Kidney epithelial cell (primary cell): ENCODE measurements at places on chromosomes 3 and 15.

DNA sequence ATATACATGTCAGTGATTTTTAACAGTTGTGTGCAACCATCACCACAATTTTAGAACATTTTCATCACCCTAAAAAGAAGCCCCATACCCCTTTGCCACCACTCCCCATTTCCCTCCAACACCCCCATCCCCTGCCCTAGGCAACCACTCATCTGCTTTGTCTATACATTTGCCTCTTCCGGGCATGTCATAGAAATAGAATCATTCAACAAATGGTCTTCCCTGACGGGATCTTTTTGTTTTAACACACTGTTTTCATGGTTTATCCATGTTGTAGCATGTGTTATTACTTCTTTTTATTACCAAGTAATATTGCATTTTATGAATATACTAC lies 4.0 kb downstream of the VILL start:
- no peak for DNase-seq

GRCh38 chr3:42511736-42512135 lies 9.3 kb downstream of the VIPR1 start:
- no peak for DNase-seq

DNA sequence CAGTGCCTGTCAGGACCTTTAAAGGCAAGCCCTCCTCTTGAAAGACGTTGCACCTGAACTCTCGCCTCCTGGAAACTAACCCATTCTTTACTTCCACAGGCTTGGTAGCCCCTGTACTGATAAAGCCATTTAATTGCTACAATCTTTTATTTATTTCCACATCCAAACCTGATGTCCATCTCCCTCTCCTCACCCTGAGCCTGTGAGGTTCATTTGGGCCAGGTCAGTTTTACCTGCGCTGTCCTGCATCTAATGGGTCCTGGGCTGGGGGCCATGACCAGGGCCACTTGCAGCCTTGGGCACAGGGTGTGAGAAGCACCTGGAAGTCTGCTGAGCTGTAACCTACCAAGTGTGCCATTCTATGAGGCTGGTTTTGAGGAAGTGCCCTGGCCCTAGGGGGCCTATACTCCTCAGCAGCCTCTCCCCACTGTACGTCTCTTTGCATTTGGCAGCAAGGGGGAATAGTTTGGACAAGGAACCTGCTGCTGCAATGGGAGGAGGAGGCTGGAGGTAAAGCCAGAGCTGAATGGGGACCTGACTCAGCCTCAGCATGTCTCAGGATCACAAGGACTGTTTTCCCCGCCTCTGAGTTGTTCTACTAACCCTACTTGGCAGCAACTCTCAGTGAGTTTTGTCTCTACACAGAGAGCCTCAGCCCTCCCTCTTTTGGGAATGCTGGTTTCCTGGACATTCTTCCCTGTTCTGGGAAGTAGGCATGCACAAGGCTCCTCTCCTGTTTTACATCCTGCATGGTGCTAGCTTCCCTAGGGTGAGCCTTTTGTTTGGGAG lies 53.8 kb downstream of the WDR76 start:
- no peak for DNase-seq

GRCh38 chr3:183449391-183449790 lies 21.0 kb upstream of the MCF2L2 start:
- DNase-seq, result no peak

- DNase-seq, result no peak
Observed at GRCh38 chr3:181250714-181251113, 261.2 kb upstream of the DNAJC19 start.

DNA sequence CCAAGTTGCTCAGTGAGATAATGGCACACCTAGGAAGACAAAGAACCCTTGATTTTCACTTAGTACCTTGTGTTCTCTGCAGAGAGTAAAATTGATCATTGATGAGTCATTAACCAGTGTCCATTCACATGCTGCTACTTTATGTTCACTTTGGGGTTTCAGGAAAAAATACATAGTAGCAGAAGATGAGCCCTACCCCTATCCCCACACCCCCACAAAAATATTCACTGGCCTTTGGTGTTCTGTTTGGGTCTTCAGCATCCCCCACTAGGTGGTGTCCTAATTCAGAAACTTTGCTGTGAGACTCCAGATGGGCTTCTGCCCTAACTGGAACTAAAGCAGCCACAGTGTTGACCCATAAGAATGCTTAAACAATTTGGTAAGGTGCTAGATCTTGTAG lies 178.8 kb downstream of the KLHL25 start:
- DNase-seq, result no peak

- DNase-seq, result no peak
Observed at GRCh38 chr3:4850928-4851265, 128.3 kb upstream of the BHLHE40 start.

DNA sequence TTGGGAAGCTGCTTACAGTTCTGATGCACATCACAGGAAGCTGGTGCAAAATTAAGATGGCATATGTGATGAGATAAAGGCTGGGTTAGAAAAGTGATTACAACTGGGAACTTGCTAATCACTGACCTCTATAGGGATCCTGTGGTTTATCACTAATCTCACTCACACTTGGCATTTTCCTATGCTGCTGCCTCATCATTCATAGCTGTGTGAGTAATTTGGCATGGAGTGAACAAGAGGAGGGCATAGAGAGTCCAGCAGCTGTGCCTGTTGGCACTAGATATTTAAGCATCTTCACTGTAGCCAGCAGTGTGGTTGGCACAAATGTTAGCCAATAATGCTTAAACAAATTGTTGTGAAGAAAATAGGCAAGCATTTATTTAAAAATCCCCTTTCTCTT lies 217.7 kb upstream of the CGNL1 start:
- peak; percentile 9 for DNase-seq

DNA sequence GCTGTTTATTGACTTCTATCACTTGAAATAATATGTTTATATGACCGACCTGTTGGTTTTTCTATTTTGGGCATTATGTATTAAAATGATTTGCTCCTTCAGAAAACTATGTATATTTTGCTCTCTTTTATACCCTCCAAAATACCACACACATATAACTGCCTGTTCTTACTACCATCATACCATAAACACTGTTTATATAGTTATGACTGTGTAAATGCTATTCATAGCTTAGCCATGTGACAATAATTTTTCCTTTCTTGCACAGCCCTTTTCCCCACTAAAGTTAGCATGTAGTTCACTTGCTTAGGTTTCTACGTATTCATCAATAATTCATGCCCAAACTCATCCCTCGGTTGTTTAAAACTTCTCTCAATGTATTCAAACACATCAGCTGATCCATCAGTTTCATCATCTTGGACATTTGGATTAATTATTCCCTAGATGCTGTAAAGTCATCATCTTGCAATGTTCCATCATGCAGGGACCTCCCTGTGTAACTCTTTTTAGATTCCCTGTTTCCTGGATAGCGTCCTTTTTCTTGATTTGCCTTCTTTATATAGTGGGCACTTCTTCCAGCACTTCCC lies 8.2 kb upstream of the RYK start:
- no peak for DNase-seq

DNA sequence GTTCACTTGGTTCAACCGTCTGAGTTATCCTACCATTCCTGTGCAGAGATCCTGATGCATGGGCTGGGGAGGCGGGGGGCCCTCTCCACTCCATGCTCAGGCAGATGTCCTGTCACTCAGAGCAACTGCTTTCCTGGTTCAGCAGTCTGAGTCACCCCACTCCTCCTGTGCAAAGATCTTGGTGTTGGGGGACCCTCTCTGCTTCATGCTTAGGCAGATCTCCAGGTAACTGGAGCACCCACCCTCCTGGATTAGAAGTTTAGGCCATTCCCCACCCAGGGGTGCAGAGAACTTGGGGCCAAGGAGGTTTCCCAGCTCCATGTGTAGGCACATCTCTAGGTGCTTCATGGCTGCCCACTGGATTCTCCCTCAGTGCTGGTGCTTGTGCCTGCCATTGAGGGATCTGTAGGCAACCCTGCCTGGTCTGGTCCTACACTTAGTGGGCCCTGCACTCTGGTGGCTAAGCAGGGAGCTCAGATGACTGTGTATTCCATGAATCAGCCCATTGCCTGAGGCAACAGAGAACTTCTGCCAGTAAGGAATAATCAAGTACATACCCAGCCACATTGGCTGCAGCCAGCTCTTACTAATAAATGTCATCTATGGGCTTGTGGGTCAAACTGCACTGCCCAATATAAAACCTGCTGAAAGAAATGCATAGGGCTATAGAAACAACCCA lies 465.4 kb upstream of the THBS1 start:
- no peak for DNase-seq
